Lung (tissue), 17 donors: ENCODE measurements at places on chromosomes 13 and 19. TPM values are rescaled to one million over a fixed set of nuclear protein-coding genes. Genes with fewer than 3 reads are reported as not detected.
A peak's percentile ranks its signal among the peaks of the same experiment; 100 is the strongest.

Gene CNN2
- 236 TPM for total RNA-seq

Gene RAB3A
- total RNA-seq = 6.7 TPM

- no peaks in the 10 kb centered on the region for H3K27me3 ChIP-seq
- no peak overlapping the region for H3K4me3 ChIP-seq
- H3K4me1 ChIP-seq = no peaks in the 10 kb centered on the region
- DNase-seq = peak; percentile 78
- no peak overlapping the region for H3K27ac ChIP-seq
- no peaks in the 10 kb centered on the region for H3K36me3 ChIP-seq
These were observed 59.9 kb downstream of the LIG4 start for GRCh38 chr13:108155185-108156106.

DNA sequence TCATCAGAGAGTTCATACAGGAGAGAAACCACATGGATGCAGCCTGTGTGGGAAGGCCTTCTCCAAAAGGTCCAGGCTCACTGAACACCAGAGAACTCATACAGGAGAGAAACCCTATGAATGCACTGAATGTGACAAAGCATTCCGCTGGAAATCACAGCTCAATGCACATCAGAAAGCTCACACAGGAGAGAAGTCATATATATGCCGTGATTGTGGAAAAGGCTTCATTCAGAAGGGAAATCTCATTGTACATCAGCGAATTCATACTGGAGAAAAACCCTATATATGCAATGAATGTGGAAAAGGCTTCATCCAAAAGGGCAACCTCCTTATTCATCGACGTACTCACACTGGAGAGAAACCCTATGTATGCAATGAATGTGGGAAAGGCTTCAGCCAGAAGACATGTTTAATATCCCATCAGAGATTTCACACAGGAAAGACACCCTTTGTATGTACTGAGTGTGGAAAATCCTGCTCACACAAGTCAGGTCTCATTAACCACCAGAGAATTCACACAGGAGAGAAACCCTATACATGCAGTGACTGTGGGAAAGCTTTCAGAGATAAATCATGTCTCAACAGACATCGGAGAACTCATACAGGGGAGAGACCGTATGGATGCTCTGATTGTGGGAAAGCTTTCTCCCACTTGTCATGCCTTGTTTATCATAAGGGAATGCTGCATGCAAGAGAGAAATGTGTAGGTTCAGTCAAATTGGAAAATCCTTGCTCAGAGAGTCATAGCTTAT is 17.7 kb downstream of the ZNF613 start:
- peaks cover 44% of the 10 kb centered on the region for H3K36me3 ChIP-seq
- no peaks in the 10 kb centered on the region for H3K4me1 ChIP-seq
- no peak overlapping the region for H3K27ac ChIP-seq
- DNase-seq = no peak
- H3K27me3 ChIP-seq = no peaks in the 10 kb centered on the region

Gene GAMT
- total RNA-seq = 7.1 TPM

DNA sequence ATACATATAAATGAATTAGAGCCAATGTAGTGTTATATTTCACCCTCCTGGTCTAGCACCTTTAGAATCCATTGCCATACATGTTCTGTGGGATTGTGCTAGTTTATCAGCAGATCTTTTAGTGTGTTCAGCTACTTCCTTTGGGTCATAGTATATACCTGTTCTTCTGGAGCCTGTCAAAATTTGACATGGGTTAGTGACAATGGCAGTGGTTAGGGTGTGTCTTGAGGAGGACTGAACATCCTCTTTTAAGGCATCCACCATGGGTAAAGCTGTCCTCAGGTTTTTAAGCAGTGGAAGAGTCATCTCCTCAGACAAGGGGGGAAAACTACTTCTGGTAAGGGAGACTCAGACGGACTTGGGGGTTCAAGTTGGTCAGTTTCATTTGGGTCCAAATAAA is 29.4 kb downstream of the DNAJC3 start:
- DNase-seq = no peak
- H3K27me3 ChIP-seq = no peaks in the 10 kb centered on the region
- peaks cover 1% of the 10 kb centered on the region for H3K36me3 ChIP-seq
- no peak overlapping the region for H3K4me3 ChIP-seq
- H3K4me1 ChIP-seq = no peaks in the 10 kb centered on the region

Gene FCHO1
- total RNA-seq = 6.1 TPM

Gene FOXO1
- total RNA-seq = 31.6 TPM
